ENCODE measurements at places on chromosomes 1 and 21.
A peak's percentile ranks its signal among the peaks of the same experiment; 100 is the strongest.

- DNase-seq, result no peak
Measured at GRCh38 chr1:231020139-231020601, 19.9 kb downstream of the FAM89A start.

DNA sequence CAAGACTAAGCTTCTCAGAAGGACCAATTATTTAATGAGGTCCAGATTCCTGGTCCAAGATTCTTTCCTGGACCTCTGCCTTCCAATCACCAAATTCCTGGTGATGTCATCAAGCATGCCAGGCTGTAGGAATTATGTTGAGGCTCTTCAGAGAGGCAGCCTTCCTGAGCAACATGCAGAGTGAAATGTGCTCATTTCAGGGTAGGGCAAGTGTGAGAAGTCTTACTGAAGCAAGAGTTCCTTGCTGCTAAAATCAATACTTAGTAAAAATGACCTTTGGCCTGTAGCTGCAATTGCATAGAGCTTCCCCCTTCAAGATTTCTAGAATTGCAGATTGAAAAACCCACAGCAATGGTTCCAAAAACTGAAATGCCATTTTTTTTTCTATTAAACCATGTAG is 31.7 kb upstream of the BCAR3 start:
- no peak for DNase-seq

DNA sequence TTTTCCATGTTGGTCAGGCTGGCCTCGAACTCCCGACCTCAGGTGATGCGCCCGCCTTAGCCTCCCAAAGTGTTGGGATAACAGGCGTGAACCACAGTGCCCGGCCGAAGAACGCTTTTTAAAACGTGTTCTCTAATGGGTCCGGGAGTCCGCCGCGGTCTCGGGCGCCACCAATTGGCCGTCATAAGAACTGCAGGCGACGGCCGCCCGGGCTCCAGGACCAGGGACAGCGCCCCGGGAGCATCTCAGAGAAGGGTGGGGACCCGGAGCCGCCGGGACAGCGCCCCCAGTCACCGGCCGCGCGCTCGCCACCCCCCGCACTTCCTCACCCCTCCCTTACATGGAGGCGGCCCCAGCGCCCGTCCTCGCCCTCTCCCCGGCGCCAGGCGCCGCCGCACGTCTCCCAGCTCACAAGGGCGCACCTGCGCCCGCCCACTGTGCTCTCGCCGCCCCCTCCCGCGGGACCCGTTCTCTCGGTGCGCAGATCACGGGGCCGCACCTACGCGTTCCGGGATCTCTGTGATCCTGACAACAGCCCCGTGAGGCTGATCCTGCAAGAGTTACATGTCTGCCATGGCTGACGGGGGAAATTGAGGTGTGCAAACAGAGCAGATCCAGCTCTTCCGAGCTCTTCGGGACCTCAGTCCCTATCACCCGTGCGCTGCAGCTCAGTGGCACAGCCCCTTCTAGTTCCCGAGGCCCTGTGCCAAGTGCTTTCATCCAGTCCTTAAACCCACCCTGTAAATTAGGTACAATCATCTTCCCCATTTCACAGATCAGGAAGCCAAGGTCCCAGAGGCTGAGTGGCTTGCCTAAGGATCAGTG is 9.8 kb downstream of the RAP1GAP start:
- DNase-seq, result peak; percentile 43

GRCh38 chr1:92051948-92052347 is 22.2 kb downstream of the EPHX4 start:
- no peak for DNase-seq

DNA sequence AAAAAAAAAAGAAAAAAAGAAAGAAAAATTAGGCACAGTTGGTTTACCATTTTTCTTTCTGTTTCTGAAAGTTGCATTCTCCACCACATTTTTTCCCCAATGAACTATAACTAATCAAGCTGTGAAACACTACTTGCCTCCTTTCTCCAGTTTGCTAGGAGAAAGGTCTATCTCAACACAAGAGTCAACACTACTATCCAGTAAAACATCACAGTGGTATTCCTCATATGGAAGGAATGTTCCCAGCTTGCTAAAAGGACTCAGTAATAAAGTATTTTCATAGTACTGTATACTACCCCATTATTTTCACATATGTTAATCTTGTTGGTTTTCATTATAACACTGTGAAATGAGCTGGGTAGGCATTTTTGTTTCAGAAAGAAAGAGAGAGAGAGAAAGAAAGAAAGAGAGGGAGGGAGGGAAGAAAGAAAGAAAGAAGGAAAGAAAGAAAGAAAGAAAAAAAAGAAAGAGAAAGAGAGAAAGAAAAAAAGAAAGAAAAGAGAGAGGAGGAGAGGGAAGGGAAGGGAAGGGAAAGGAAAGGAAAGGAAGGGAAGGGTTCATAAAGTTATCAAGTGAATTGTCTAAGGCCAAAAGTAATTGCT is 7.9 kb downstream of the PTGER3 start:
- DNase-seq, result no peak

- DNase-seq, result no peak
Measured at GRCh38 chr1:23638188-23638619, 53.4 kb upstream of the RPL11 start.

Data from NCI-H748 treated with DMSO at 0.1 percent for 48 hours (cell line).